Activated CD8-positive, alpha-beta memory T cell treated with anti-CD3 and anti-CD28 coated beads for 1 hour (primary cell): ENCODE measurements at places on chromosomes 4 and X.

DNA sequence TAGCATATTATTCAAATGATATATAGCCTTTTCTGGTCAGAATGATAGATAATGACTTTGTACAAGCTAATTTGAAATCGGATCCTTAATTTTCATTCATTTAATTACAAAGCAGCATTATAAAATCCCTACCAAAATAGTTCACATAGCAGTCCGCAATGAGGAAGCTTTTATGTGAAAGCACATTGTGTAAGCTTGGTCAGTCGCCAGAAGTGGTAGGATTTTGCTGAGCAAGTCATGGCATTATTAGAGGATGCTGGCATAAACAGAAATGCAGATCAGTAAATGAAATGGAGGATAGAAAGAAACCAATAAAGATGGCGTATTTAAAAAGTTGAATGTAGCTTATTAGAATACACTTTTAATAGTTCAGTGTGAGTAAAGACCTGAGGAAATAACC, 93.2 kb upstream of the DIAPH2 start:
- no peak for DNase-seq

DNA sequence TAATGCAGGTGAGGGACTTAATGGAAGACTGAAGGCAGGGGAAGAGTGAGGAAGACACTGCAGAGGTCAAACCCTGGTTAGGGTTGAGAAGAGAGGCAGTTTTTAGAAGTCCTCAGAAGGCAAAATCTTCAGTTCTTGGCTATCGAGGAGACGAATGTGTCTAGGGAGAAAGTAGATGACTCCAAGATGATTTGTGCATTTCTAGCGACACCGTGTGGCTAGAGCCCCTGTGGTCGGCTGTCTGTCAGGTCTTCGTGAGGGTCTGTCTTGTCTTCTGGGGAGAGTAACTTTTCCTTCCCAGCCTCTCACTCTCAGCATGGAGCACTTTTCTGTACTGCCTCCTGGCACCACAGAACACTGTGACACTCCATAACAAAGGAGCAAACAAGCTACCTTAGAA, 458.1 kb downstream of the STIM2 start:
- no peak for DNase-seq

GRCh38 chrX:45046417-45046816, 154.3 kb downstream of the DIPK2B start:
- no peak for DNase-seq

DNA sequence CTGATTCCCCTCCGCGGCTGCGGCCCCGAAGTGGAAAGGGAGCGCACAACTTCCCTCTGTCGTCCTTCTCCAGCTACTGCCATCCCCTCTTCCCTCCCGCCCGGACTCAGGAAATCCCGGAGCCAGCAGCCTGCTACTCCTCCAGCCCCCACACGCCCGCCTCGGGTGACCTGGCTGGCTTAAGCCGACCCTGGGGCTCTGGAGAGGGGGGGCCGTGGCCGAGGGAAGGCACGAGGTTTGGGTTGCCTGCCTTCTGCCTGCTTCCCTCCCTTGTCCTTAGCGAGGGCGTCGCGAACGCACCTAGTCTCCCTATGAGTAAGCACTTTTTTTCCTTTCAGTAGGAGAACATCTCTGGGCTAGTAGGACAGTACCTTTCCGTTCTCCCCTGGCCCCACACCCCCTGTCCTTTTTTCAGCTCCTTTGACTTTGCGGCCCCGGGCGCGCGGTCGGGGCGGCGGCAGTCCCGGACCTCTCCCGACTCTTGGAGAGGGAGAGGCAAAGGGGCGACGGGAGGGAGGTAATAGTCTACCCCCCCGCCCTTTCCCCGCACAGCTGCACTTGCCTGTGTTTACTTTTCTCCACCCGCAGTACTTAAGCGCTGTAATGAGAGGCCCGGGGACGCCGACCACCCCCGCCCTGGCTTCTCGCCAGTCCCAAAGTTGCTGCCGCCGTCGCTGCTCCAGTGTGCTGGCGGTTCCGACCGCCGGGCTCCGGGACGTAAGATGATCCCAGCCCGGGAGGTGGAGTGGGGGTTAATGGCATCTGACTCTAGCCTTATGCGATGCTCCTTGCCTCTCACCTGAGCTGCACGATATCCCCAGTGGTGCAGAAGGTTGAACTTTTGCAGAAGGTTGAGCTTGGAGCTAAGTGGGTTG, 868 bp downstream of the PLS3 start:
- DNase-seq = no peak

GRCh38 chrX:154327038-154327820, 31.6 kb downstream of the TKTL1 start:
- no peak for DNase-seq

DNA sequence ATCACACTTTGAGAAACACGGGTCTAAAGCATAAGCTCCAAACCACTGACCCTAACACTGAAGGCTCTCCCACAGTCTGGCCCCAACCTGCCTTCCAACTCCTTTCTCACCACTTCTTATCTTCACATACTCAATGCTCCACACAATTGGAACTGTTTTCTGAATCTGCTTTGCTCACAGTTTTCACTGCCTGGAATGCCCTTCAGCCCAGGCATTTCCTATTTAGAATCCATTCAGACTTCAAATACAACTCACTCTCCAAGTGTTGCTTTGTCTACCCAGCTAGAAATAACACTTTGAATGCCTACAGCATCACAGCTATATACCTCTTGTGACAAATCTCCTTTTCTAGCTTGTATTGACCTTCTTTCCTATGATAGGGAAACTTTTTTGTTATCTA, 10.2 kb downstream of the OTUD4 start:
- no peak for DNase-seq

- no peak for DNase-seq
Observed at GRCh38 chr4:150224896-150225591, 146.8 kb downstream of the DCLK2 start.

DNA sequence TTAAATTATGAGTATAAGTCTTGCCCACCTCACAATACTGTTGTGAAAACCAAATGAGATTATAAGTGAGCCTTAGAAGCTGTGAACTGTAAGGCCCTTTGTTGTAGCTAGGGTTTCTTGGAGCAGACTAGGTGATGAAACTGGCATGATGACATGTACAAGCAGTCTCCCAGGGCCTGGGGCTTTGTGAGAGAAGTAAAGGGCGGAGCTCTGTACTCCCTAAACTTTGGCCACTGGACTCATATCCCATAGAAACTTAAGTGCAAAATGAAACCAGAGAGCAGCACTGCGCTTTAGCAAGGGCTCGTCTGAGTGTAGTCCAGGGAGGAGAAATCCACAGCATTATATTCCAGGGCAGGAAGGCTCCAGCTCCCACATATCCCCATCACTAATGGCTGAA, 385.6 kb upstream of the FGF16 start:
- DNase-seq = no peak

- no peak for DNase-seq
Observed at GRCh38 chrX:124232523-124233201, 99.8 kb upstream of the TEX13D start.

- DNase-seq = no peak
Observed at GRCh38 chr4:139715746-139716391, 50.2 kb downstream of the MGST2 start.

DNA sequence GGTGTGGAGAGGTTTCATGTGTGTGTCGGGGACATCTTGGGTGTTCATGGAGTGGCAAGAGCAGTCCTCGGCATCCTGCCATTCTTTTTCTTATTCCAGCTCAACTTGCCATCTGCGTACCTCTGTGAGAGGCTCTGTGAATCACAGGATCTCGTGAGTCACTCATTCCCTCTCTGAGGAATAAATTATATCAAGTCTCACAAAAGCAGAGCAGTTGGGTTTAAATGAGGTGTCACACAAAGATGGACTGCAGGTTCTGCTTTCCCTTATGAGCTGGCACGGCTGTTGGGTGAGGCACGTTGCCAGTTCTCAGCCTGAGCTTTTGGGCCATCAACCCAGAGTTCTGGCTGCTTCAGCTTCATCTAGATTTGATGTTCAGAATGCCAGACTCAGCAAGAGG, 6.8 kb upstream of the OCIAD2 start:
- no peak for DNase-seq

GRCh38 chr4:18077808-18078207, 56.3 kb upstream of the LCORL start:
- DNase-seq = no peak

DNA sequence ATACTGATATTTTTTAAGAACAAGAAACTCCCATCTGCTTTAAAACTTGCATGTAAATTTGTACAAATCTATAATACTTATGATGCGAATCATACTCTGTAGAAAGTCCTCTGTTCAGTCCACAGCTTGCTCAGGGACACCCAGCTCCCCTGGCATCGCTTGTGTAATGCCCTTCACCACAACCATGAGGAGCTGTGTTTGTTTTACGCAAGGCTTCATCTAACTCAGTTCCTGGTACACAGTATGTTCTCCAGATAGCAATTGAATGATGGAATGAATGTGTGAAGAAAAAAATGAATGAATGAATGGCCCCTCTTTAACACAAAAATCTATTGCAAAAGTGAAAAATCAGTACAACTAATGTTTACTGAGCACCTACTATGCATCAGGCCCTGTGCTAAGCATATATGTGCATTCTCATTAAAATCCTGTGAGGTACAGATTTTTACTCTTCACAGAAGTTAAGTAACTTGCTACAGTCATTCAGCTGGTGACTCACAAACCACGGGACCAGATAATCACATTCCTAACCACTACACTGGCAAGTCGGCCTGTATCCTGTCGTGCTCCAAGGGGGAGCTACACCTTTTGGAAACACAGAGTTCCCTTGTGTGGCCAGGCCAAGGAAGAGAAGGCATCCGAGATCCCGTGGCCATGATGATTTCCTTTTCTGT, 58.7 kb upstream of the KDR start:
- no peak for DNase-seq

DNA sequence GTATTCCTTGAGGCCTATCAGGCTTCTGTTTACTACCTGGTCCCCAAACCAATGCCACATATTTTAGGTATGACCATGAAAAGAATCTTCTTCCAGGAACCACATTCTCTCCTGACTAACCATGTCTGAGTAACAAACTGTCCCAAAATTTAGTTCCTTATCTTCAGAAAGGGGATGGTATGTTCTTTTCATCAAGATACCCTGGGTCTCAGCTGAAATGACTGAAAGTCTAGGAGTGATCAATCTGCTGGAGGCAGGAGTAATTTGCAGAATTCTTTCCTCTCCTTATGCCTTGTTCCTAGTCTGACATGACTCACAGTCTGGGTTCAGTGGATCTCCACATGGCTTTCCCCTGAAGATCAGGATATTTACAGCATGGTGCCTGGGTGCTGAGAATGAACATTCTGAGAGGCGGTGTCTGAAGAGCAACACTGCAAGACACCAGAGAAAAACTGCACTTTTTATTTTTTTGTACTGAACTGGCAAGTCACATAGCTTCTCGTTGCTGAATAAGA, 665.5 kb downstream of the TLL1 start:
- DNase-seq = no peak

DNA sequence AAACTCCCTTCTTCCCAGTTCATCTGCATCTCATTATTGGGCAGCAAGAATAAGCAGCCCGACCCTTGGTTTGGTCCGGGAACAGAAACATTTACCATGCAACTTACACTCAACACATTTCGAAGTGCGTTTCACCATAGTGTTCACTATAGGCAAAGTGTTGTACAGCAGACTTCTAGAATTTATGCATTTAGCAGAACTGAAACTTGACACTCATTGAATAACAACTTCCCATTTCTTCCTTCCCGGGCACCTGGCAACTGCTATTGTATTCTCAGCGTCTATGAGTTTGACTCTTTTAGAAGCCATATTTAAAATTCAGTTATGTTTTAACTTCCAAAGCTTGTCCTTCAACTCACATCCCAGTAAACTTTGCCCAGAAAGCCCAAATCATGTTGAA, 840.6 kb downstream of the NLGN4X start:
- DNase-seq = no peak

DNA sequence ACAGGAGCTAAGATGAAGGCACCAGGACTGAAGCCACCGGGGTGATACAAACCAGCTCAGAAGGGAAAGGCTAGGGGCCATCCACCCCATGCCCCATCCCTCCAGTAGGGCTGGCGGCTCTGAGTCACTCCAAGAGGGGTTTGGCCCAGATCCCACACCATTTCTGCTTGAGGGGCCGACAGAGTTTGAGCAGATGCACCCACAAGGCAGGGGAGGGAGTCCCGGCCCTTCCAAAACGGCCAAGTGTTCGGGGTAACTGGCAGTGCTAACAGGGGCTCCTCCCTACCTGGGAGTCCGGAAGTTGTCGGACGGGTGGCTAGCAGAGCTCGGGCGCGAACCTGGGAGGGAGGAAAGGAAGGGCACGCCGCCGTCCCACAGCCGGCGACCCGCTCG, 412 bp downstream of the SLC10A3 start:
- no peak for DNase-seq

GRCh38 chrX:77786365-77786680, 307 bp upstream of the ATRX start:
- DNase-seq = no peak

- DNase-seq = no peak
Observed at GRCh38 chr4:119731146-119731742, 102.6 kb upstream of the PDE5A start.

- no peak for DNase-seq
Observed at GRCh38 chrX:9337046-9337445, 127.8 kb upstream of the TBL1X start.

- DNase-seq = no peak
Observed at GRCh38 chrX:45347877-45348276, 147.2 kb upstream of the DIPK2B start.

DNA sequence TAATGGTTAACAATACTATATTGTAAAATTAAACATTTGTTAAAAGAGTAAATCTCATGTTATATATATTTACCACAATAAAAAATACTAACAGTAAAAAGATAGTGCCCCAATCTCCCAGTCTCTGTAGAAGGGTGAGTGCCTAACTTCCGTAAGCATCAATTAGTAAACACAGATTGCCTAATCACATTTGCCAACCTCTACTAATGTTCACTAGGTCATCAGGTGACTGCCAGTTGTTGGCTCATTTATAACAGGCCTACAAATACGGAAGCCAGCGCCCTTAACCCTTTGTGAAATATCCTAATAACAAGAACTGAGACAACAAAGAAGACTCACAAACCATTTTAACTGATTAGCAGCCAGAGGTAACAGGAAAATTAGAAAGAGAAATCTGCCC, 345.1 kb downstream of the INPP4B start:
- no peak for DNase-seq

DNA sequence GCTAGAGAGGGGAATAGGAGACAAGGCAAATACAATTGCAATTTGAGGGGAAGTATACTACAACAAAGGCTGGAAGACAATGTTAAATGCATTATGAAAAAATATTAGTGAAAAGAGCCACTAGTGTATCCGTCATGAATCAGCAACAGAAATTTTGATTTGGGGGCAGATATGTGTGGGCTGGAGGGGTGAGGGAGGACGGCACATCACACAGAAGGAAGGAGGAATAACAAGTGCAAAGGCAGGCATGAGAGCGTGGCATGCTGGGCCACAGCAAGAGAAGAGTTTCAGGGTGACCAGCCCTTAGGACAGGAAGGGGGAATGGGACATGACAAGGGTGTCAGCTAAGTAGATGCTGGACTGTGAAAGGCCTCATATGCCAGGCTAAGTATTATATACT, 63.7 kb upstream of the NAP1L5 start:
- no peak for DNase-seq

GRCh38 chr4:75561789-75562188, 5.9 kb downstream of the ODAPH start:
- DNase-seq = no peak
